ENCODE measurements at places on chromosomes 5 and 9.

- no peak for DNase-seq
These were observed 65.5 kb upstream of the HSPB3 start for GRCh38 chr5:54390015-54390414.

DNA sequence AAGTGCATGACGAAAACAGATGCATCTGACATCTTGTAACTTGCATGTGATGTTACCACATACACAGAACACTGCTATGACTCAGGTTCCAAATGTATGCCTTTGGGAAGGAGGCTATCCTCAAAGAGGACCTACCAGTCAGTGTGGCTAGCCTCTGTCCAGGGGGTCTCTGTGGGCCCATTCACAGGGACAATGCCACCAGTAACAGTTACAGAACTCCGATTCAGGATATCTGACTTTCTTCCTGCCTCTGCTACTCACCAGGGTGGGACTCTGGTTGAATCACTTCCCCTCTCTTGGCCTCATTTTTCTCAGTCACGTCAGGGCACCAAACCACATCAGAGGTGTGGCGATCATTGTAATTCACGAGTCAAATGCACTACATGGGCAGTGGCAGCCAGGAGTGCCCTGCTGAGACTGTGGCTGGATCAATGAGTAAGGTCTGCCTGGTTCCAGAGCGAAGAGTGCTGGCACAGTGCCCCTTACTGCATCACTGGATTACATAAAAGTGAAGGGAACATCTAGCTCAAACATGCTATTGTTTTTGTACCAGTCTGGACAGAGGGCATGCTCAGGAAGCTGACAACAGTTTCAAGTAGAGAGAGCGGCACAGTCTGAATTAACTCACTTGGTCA is 13.2 kb downstream of the ATOX1 start:
- DNase-seq: peak; percentile 23

DNA sequence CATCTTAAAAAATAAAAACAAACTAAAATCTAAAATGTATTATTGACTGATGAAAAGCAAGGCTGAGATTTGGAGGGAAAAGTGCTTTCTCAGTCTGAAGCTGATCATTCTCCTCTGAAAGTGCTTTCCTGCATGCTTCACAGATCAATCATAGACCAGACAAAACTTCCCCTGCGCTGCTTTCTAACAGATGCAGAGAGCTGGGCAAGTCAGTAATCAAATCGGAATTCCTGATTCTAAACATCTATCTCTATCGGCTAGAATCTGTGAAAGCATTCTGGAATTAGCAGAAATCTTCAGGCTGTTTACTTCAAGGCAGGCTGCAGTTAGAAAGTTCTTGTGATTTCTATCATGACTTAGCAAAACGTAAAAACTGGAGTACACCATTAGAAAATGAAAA is 15.6 kb upstream of the FAM81B start:
- no peak for DNase-seq

DNA sequence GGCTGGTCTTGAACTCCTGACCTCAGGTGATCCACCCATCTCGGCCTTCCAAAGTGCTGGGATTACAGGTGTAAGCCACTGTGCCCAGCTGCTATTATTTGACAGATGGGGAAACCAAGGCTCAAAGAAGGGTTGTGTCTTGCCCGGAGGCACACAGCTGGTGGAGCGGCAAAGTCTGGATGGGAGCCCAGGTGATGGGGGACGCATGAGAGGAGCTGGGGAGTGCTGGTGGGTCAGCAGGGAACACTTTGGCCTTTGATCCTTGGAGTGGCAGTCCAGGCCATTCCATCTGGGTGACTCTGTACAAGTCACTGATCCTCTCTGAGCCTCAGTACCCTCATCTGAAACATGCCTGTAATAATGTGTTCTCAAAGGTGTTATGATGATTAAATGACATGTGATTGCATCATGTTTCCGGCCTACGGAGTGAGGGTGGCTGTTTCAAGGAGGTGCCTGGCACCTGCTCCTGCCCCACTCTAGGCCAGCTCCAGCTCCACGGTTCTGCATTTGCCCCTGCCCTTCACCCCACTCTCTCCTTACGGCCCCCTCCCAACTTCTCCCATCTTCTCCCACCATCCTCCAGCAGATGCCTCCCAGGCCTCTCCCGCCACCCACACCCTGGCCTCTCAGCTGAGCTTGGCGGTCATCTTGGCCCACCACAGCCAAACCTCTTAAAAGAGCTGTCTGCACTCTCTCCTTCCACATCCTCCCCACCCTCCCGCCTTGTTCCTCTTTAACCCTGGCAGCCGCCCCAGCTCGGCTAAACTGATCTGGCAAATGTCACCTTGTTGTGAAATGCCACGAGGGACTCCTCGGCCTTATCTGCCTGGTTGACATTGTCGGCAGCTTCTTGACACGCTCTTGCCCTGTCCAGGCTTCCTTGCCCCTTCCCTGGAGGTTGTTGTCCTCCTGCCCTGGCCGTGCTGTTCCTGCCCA is 5.5 kb upstream of the DBN1 start:
- peak; percentile 22 for DNase-seq

DNA sequence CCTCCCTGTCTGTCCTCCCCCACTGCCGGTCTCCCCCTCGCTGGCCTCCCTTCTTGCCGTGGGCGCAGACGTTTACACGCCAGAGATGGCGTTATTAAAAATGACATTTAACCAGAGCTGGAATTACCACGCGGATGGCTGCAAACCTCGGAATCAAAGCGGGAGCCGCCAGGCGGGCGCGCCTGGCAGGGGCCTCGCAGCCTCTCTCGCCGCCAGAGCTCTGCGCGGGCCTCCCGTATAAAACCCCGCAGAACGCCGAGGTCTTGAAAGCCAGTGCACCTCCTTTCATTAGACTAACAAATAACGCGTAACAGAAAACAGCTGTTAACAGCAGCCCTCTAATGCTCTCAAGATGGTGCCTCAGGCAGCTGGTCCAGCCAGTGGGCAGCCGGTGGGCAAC is 10.2 kb downstream of the PRRX2 start:
- DNase-seq: no peak

DNA sequence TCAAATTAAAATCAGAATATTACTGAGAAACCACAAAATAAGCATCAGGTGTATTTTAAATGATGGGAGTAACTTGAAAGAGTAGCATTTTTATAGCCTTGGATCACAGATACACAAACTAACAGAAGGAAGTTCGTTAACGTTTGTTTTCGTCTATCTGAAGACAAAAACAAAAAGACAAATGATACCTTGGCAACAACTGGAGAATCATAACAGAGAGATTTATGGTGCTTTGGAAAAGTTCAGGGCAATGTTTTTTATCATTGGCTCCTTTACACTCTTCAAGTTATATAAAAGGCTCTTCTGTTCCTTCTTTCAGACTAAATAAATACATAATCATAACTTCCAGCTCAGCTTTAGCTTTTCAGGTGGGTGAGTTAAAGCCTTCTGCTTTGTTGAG is 128.1 kb upstream of the VLDLR start:
- no peak for DNase-seq

GRCh38 chr5:55538661-55539060 is 3.9 kb upstream of the PLPP1 start:
- DNase-seq: no peak

DNA sequence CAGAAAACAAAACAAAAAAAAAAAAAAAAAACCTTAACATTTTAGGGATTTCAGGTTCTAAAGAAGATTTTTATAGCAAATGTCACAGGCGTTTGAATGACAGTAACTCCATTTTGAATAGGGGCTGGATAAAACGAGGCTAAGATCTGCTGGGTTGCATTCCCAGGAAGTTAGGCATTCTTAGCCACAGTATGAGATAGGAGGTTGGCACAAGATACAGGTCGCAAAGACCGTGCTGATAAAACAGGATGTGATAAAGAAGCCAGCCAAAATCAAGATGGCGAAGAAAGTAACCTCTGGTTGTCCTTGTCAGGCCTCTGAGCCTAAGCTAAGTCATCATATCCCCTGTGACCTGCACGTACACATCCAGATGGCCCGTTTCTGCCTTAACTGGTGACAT is 425.6 kb upstream of the PTPRD start:
- DNase-seq: no peak

- no peak for DNase-seq
These were observed 38.4 kb downstream of the PRRC1 start for GRCh38 chr5:127555826-127556225.

DNA sequence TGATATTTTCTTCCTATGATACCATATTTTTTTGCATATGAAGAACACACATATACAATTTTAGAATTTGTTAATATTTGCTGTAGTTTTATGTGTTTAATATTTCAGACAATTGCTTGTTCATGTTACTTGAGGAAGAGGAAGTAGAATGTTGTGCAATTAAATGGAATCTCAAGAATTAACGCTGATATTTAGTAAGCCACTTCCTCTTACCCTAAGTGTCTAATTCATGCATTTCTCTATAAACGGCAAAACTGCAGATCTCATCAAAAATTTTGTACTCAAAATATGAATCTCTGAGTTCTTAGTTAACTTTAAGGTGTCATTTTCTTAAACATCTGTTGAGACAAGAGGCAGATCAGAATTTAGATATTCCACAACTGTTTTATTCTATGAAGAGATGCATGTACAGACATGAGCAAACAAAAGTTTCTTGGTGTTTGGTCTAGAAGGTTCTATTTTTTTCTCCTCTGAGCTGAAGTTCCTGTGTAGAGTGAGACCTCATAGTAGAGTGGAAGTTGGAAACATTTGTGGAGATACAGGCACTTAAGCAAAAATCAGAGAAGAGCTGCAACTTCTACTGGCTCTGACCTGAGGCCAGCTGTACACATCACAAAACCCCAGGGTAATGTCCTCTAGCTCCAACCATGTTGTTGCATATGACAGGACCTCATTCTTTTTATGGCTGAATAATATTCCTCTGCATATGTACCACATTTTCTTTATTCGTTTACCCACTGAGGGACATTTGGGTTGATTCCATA is 16.6 kb upstream of the TGFBI start:
- no peak for DNase-seq

DNA sequence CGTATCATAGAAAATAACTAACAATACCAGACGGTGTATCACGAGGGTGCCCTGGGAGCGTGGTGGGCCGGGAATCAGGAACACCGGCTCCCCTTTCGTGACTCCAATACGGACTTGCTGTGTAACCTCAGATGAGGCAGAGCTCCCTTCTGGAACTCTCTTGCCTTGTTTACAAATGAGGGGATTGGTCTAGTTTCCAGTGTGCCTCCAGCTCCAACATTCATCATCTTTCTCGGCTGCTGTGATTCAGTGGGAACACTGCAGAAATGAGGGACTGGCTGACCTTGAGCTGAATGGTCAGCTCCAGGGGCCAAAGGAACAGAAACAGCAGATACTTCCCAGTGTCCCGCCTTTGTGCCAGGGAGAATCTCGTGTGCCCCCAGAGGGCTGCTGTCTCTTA is 22.6 kb upstream of the TGFBI start:
- DNase-seq: no peak

GRCh38 chr5:180866985-180867384 is 5.9 kb upstream of the ZFP62 start:
- no peak for DNase-seq
